HL-60 (cell line): ENCODE measurements at places on chromosomes 1 and 21.

DNA sequence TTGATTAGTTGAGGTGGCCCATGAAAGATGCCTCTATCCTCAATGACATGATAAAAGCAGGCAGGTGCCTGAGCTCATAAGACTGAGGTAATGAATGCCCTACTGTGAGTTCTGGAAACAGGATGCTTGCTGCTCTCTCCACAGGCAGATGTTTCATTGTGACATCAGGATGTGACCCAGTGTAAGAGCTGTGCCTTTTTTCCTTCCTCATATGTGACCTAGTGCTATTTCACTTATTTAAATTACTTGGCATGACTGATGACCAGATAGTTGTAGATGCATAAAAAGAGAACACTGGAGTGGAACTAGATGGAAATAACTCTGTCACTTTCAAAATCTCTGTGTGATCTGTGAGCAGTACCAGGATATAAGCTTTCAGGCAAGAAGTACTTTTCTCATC lies 31.9 kb downstream of the KIF14 start:
- peak; percentile 75 for DNase-seq

- DNase-seq = no peak
Measured at GRCh38 chr1:224959115-224959514, 29.6 kb downstream of the DNAH14 start.

- DNase-seq = no peak
Measured at GRCh38 chr1:41849211-41849759, 69.4 kb downstream of the HIVEP3 start.

- no peak for DNase-seq
Measured at GRCh38 chr1:86154571-86155050, 2.0 kb downstream of the COL24A1 start.

DNA sequence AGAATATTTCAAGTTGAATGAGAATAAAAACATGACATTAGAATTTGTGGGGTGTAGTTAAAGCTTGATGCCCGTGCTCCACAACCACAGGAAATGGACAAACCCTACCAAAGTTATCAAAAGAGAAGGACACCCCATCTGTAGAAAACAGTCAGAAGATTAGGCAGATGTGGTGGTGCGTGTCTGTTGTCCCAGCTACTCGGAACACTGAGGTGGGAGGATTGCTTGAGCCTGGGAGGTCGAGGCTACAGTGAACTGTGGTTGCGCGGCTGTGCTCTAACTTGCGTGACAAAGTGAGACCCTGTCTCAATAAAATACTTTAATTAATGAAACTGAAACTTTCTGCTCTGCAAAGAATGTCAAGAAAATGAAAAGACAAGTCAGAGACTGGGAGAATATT lies 1.5 kb upstream of the SPATC1L start:
- no peak for DNase-seq

DNA sequence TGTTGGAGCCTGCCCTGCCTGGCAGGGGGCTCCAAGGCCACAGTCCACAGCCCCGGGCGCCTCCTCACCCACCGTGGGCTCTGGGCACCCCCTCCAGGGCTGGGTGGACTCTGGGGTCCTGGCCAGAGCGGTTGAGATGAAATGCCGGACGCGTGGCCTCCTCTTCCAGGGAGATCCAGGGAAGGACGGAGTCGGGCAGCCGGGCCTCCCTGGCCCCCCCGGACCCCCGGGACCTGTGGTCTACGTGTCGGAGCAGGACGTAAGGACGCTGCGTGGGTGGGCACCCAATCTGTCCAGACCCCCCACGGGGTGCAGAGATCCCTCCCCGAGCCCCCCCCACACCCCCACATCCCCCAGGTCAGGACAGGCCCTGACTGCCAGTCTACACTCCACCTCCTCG lies 51.2 kb downstream of the SLC19A1 start:
- DNase-seq = no peak

GRCh38 chr1:222926566-222926965 lies 111.7 kb downstream of the DISP1 start:
- DNase-seq = no peak

DNA sequence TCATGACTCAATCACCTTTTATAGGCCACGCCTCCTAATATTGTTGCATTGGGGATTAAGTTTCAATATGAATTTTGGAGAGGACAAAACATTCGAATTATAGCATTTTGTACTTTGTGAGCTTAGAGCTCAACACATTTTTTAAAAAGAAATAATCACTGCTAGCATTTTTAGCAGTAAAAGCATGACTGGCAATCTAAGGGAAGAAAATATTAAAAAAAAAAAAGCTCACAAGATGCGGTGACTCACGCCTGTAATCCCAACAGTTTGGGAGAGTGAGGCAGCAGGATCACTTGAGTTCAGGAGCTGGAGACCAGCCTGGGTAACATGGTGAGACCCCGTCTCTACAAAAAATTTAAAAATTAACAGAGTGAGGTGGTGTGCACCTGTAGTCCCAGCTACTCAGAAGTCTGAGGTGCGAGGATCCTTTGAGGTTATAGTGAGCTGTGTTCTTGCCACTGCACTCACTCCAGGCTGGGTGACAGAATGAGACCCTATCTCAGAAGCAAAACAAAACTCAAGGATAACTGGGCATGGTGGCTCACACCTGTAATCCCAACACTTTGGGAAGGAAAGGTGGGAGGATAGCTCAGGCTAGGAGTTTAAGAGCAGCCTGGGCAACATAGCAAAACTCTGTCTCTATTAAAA lies 28.8 kb upstream of the DIPK1A start:
- DNase-seq = no peak

GRCh38 chr1:151147132-151147503 lies 687 bp upstream of the SEMA6C start:
- DNase-seq = no peak

- DNase-seq = no peak
Measured at GRCh38 chr1:170698301-170699275, 34.7 kb downstream of the PRRX1 start.

GRCh38 chr21:45387506-45387905 lies 17.5 kb upstream of the COL18A1 start:
- no peak for DNase-seq

GRCh38 chr1:6212193-6212959 lies 6.5 kb downstream of the RNF207 start:
- DNase-seq = no peak

DNA sequence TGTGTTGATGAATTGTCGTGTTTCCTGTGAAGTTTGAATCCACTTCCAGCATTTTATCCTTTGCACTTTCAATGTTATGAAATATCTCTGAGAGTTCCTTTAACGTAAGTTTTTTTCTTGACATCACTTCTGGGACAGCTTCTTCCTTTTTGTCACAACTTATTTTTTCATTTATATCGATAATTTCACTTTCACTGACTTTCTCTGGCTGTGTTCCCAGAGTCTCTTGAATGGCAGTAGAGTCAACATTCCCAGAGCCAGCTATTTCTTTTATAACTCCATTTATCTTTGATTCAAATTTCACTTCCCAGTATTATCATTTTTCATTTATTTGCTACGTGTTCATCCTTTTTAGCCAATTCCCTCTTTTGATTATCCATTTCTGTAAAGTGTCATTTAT lies 256.5 kb downstream of the PAPPA2 start:
- no peak for DNase-seq

DNA sequence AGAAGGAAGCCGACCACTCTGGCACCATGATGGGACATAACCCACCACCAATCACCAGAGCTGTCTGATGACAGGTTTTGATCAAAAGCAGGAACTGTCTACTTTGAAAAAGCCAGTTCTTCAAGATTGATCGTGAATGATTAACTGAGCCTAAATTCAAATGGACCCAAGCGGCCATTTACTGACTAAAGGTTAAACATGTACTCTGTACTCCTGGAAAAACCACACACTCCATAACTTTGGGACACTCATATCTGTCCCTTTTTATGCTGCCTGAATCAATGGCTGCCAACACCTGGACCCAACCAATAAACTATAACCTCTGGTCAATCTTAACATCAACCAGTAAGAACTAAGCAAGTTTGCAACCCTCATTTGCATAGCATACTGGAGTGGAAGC lies 206.6 kb downstream of the URB2 start:
- no peak for DNase-seq

DNA sequence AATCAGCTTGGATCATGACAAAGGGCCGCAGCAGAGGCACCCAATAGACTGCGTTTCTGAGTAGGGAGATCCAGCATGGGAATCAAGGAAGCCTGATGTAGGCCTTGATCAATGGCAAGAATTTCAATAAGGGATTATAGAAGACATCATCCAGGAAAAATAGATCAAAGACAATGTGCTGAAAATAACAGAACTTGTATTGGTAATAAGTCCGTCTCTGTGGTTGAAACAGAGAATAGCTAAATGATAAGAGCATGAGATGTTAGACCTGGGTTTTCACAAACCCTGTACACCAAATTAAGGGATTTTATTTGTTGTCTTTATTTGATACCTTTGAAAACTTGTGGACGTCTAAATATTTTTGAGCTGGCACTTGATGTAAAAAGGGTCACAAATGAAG lies 228.0 kb upstream of the SGIP1 start:
- DNase-seq = no peak

GRCh38 chr1:186799689-186800054 lies 29.1 kb upstream of the PLA2G4A start:
- DNase-seq = no peak

- no peak for DNase-seq
Measured at GRCh38 chr1:22053861-22054770, 1.6 kb downstream of the CDC42 start.

- no peak for DNase-seq
Measured at GRCh38 chr1:34066166-34066565, 98.9 kb downstream of the CSMD2 start.

GRCh38 chr1:20589331-20590278 lies 708 bp downstream of the CDA start:
- DNase-seq = peak; percentile 66

DNA sequence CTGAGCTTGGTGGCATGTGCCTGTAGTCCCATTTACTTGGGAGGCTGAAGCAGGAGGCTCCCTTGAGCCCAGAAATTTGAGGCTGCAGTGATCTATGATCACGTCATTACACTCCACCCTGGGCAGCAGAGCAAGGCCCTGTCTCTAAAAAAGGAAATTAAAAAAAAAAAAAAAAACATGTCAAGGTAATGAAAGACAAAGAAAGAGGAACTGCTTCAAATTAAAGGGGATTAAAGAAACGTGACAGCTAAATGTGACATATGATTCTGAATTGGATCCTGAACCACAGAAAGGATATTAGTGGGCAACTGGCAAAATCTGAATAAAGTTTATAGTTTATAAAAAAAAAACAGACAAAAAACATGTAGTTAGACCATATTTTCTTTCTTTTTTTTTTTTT lies 3.8 kb upstream of the C2CD4D start:
- no peak for DNase-seq

DNA sequence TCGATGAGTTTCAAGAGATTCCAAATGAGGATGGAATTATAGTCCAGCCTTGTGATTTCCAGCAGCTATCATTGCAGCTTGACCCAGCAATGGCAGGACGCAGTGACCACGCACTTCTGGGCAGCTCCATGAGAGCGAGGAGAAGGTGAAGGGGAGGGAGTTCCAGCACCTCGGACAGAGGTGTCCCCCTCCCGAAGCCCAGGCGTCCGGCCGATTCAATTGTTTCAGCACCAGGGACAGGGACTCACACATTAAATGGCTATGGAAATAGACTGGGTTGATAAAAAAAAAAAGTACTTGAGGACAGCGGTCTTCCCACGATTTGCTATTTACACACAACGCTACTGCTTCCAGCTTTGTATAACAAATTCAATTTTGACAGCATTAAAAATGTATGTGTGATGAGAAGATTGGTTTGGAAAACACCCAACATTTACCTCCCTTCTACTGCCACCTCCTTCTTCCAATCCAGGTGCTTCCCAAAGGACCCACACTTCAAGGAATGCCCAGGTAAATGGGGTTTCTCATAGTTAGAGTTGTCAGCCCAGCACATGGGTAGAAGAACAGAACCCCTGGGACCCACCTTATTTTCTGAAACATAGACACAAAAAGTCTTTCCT lies 71.8 kb downstream of the DISP3 start:
- peak; percentile 39 for DNase-seq

DNA sequence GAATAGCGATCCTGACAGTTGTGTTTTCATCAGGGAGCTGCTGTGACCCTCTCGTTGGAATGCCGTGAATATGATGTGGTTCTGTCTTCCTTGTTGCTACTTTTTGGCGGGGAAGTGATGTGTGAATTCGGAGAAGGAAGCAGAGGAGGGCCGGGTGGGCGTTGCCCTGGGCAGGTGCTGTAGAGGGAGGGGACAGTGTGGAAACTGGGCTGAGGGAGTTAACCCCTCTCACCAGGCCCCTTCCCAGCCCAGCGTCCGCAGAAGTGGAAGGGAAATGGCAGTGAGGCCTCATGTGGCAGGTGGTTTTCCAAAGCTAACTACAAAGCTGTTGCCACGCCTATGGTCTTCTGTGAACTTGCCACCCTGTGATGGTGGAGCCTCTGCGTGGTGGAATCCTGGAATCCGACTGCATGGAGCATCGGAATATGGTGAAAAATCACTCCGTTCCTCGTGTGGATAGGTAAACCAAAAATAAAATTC lies 227.9 kb downstream of the DYRK1A start:
- DNase-seq = no peak
